ENCODE measurements at places on chromosomes 16 and 17.

DNA sequence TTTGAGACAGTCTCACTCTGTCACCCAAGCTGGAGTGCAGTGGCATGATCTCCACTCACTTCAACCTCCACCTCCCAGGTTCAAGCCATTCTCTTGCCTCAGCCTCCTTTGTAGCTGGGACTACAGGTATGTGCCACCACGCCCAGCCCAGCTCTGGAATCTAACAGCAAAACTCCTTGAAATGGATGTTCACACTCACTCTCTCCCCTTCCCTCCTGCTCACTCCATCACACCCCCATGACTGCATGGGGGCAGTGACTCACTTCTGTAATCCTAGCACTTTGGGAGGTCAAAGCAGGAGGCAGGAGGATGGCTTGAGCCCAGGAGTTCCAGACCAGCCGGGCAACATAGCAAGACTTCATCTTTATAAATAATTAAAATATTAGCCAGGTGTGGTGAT, 11.1 kb upstream of the TFAP4 start:
- DNase-seq, result peak; percentile 81
- no peaks in the 10 kb centered on the region for H3K27me3 ChIP-seq
- H3K4me3 ChIP-seq, result no peak overlapping the region
- no peaks in the 10 kb centered on the region for H3K4me1 ChIP-seq

- H3K27ac ChIP-seq, result no peak overlapping the region
- no peaks in the 10 kb centered on the region for H3K4me1 ChIP-seq
- no peak overlapping the region for H3K4me3 ChIP-seq
- no peak for DNase-seq
- H3K36me3 ChIP-seq, result no peaks in the 10 kb centered on the region
These were observed 70.1 kb downstream of the ARHGAP23 start for GRCh38 chr17:38498353-38498752.

GRCh38 chr16:75248536-75249380, 2.7 kb downstream of the BCAR1 start:
- H3K27ac ChIP-seq, result no peak overlapping the region
- no peak overlapping the region for H3K4me3 ChIP-seq
- H3K27me3 ChIP-seq, result no peaks in the 10 kb centered on the region

DNA sequence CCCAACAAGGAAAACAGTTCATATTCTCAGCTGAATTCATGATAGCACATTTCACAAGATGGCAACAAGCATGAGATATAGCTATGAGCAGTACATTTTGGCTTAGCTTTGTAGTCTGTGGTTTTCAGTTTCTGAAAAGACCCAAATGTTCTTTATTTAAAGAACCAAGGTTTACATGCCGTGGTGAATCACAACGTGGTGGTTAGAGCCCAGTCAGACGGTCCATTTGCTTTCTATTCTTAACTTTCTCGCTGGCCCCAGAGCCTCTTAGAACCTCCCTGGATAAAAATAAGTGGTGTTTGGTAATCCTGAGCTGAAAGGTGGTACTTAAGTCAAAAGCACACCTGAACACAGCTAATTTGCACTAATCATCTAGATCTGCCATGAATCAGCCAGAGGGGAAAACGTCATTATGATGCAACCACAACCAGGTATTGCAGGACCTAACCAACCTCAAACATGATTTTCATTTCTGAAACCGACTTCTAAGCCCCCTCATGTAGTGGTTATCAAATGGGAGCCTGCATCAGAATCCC, 18.6 kb upstream of the HAPSTR1 start:
- H3K4me1 ChIP-seq, result no peaks in the 10 kb centered on the region
- no peak overlapping the region for H3K27ac ChIP-seq
- no peak overlapping the region for H3K4me3 ChIP-seq
- DNase-seq, result peak; percentile 35

GRCh38 chr17:16488186-16488967, 3.6 kb downstream of the LRRC75A start:
- peak; percentile 48 for DNase-seq
- no peaks in the 10 kb centered on the region for H3K36me3 ChIP-seq
- H3K27ac ChIP-seq, result no peak overlapping the region
- peaks cover 13% of the 10 kb centered on the region for H3K4me1 ChIP-seq
- H3K27me3 ChIP-seq, result no peaks in the 10 kb centered on the region

DNA sequence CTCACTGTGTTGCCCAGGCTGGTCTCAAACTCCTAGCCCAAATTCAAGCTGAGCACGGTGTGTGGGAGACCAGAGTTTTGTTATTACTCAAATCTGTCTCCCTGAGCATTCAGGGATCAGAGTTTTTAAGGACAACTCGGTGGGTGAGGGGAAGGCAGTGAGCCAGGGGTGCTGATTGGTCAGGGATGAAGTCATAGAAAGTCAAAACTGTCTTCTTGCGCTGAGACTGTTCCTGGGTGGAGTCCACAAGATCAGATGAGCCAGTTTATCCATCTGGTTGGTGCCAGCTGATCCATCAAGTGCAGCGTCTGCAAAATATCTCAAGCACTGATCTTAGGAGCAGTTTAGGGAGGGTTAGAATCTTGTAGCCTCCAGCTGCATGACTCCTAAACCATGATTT, 346.3 kb downstream of the TMEM114 start:
- no peak overlapping the region for H3K4me3 ChIP-seq
- no peaks in the 10 kb centered on the region for H3K36me3 ChIP-seq
- H3K27me3 ChIP-seq, result no peaks in the 10 kb centered on the region
- no peaks in the 10 kb centered on the region for H3K4me1 ChIP-seq
- DNase-seq, result no peak
- no peak overlapping the region for H3K27ac ChIP-seq

DNA sequence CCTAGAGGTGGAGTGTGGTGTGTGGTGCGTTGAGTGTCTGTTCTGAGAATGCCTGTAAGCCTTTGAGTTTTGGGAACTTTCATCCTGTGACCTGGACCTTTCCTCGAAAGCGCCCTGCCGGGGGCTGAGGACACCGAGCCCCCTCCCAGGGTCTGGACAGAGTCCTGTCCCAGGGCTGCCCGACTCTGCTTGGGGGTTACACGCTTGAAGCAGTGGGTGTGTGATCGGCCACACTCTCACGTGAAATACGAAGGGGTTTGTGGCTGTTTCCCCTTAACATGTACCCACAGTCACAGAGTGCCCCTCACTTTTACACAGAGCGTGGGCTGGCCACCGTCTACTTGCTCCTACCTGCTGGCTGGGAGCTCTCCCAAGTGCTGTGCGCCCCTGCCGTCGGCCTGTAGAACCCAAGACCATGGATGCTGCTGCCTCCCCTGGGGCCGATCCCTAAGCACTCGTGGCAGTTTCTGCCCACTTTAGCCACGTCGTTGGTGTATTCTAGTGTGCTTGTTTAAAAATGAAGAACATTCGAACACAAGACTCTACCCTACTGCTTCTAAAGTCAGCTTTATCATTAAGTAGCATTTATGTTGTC, 6.8 kb downstream of the ZNF750 start:
- H3K4me3 ChIP-seq, result no peak overlapping the region
- peaks cover 5% of the 10 kb centered on the region for H3K36me3 ChIP-seq
- no peak for DNase-seq
- H3K27ac ChIP-seq, result no peak overlapping the region

DNA sequence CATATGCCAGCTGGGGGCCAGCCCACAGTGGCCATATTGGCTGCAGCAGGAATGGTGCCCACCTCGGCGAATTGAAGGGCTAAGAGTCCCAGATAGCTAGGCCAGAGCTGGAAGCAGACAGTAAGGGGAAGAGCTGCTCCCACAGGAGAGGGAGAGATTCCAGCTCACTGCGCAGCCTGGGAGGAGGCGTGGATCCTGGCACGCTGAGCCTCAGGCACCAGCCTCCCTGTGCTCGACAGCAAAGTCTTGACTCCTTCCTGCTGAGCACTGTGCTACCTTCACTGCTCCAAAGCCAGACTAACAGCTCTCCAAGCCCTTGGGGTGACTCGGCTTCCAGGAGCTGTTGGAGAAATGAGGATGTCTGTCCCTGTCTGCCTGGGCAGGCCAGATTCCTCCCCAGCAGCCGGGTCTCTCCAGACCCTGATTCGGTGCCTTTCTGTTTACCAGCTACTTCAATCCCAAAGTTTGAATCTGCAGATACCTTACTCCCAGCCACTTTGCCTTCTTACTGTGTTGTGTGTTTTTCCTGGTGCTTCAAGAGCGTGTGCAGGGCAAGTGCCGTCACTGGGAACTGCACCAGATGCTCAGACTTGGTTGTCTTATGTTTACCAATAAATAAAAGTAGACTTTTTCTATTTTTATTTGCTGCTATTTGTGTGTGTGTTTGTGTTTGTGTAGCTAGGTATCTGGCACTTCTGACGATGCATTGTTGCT, 9.1 kb downstream of the CBX2 start:
- H3K36me3 ChIP-seq, result no peaks in the 10 kb centered on the region
- no peak overlapping the region for H3K27ac ChIP-seq
- no peaks in the 10 kb centered on the region for H3K4me1 ChIP-seq
- DNase-seq, result no peak
- H3K4me3 ChIP-seq, result no peak overlapping the region

GRCh38 chr17:78753316-78754250, 28.5 kb downstream of the CYTH1 start:
- no peak overlapping the region for H3K4me3 ChIP-seq
- no peak overlapping the region for H3K27ac ChIP-seq
- H3K4me1 ChIP-seq, result peaks cover under 1% of the 10 kb centered on the region
- no peak for DNase-seq
- no peaks in the 10 kb centered on the region for H3K36me3 ChIP-seq

GRCh38 chr16:67654403-67654911, 5.6 kb downstream of the ACD start:
- H3K4me1 ChIP-seq, result no peaks in the 10 kb centered on the region
- no peaks in the 10 kb centered on the region for H3K27me3 ChIP-seq
- no peaks in the 10 kb centered on the region for H3K36me3 ChIP-seq
- H3K27ac ChIP-seq, result no peak overlapping the region
- DNase-seq, result no peak
- H3K4me3 ChIP-seq, result no peak overlapping the region

- H3K4me1 ChIP-seq, result no peaks in the 10 kb centered on the region
- H3K4me3 ChIP-seq, result no peak overlapping the region
- DNase-seq, result no peak
- H3K27ac ChIP-seq, result no peak overlapping the region
- H3K27me3 ChIP-seq, result no peaks in the 10 kb centered on the region
These were observed 140.7 kb downstream of the PRKCB start for GRCh38 chr16:23976524-23976923.

GRCh38 chr17:36869441-36869840, 67.8 kb upstream of the LHX1 start:
- DNase-seq, result no peak
- H3K4me1 ChIP-seq, result peaks cover 2% of the 10 kb centered on the region
- no peaks in the 10 kb centered on the region for H3K27me3 ChIP-seq

- no peak overlapping the region for H3K4me3 ChIP-seq
These were observed 318.3 kb upstream of the TNRC6C start for GRCh38 chr17:77640252-77640651.

DNA sequence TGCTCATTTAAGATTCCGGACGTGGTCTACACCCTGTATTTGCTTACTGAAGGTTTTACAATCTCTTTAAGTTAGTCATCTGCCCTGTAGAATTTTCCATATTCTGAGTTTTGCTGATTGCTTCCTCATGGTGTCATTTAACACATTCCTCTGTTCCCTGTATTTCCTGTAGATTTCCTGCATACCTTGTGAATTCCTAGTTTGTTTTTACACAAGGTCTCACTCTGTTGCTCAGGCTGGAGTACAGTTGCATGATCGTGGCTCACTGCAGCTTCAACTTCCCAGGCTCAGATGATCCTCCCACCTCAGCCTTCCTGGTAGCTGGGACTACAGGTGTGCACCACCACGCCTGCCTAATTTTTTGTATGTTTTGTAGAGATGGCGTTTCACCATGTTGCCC, 66.8 kb downstream of the CMIP start:
- DNase-seq, result peak; percentile 82
- H3K4me1 ChIP-seq, result peaks cover 11% of the 10 kb centered on the region
- no peak overlapping the region for H3K4me3 ChIP-seq
- no peaks in the 10 kb centered on the region for H3K36me3 ChIP-seq

DNA sequence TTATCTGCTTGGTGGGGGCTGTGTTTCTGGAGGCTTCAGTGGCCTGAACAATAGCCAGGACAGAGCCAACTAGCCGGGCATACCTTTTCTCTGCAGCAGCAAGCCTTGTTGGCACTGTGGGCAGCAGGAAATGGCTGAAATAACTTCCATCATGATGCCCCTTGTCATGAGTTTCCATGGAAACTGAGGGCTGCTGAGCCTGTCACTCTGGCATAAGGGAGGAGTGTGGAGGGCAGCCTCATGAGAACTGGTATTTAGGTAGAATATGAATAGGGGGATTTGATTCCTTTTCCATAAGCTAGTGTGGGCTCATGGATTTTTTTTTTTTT, 39.4 kb downstream of the PLCG2 start:
- no peak for DNase-seq
- no peaks in the 10 kb centered on the region for H3K36me3 ChIP-seq
- H3K27me3 ChIP-seq, result no peaks in the 10 kb centered on the region
- H3K27ac ChIP-seq, result no peak overlapping the region
- H3K4me1 ChIP-seq, result peaks cover 2% of the 10 kb centered on the region

GRCh38 chr16:66175058-66175457, 191.4 kb upstream of the CDH5 start:
- H3K4me1 ChIP-seq, result no peaks in the 10 kb centered on the region
- H3K4me3 ChIP-seq, result no peak overlapping the region
- no peaks in the 10 kb centered on the region for H3K27me3 ChIP-seq

- no peaks in the 10 kb centered on the region for H3K27me3 ChIP-seq
- peaks cover 7% of the 10 kb centered on the region for H3K36me3 ChIP-seq
- H3K4me3 ChIP-seq, result peak overlapping the region; percentile 91
- no peak for DNase-seq
- peak overlapping the region; percentile 89 for H3K27ac ChIP-seq
These were observed 955 bp downstream of the ACLY start for GRCh38 chr17:41917679-41918313.

GRCh38 chr17:395179-395578, 42.6 kb upstream of the RPH3AL start:
- H3K27me3 ChIP-seq, result no peaks in the 10 kb centered on the region
- no peak overlapping the region for H3K27ac ChIP-seq
- no peak overlapping the region for H3K4me3 ChIP-seq
- H3K36me3 ChIP-seq, result no peaks in the 10 kb centered on the region
- no peak for DNase-seq
- H3K4me1 ChIP-seq, result no peaks in the 10 kb centered on the region

- no peak overlapping the region for H3K27ac ChIP-seq
- H3K4me1 ChIP-seq, result no peaks in the 10 kb centered on the region
- DNase-seq, result peak; percentile 84
- peaks cover 7% of the 10 kb centered on the region for H3K36me3 ChIP-seq
- H3K27me3 ChIP-seq, result no peaks in the 10 kb centered on the region
These were observed 67.5 kb downstream of the SEC14L1 start for GRCh38 chr17:77208217-77208808.

DNA sequence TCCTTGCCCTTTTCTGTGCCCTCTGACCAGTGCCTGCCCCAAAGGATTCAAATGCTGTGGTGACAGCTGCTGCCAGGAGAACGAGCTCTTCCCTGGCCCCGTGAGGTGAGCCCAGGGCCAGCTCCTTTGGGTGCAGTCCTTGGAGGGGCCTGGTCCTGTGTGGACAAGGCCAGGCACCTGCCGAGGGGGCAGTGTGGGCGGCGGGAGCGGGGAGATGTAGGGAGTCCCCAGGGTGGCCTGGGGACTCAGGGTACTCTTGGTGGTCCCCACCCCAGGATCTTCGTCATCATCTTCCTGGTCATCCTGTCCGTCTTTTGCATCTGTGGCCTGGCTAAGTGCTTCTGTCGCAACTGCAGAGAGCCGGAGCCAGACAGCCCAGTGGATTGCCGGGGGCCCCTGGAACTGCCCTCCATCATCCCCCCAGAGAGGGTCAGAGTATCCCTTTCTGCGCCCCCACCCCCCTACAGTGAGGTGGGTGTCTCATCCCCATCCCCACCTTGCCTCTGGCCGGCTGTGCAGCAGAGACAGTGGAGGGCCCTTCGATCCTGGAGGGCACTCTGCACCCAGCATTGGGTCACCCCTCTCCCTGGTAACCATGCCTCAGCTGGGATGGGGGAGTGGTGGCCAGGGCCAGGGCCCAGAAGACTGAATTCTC, 4.4 kb downstream of the TMEM92 start:
- no peak overlapping the region for H3K4me3 ChIP-seq
- DNase-seq, result no peak
- H3K36me3 ChIP-seq, result no peaks in the 10 kb centered on the region
